CD4-positive, CD25-positive, alpha-beta regulatory T cell (primary cell): ENCODE measurements at places on chromosomes 16 and 17. TPM values are rescaled to one million over a fixed set of nuclear protein-coding genes. Genes with fewer than 3 reads are reported as not detected.

Gene MRPL28
- total RNA-seq, result 37.8 TPM

Gene PTX4
- not detected for total RNA-seq

Gene C16orf92
- not detected for total RNA-seq

Gene MYH13
- total RNA-seq, result not detected

Gene KSR1
- 69.5 TPM for total RNA-seq

Gene GDPD1
- 2.9 TPM for total RNA-seq

Gene MEAK7
- total RNA-seq, result 11.9 TPM

Gene FOXC2
- total RNA-seq, result not detected

Gene CYGB
- not detected for total RNA-seq

Gene PRSS22
- total RNA-seq, result not detected

Gene C1QTNF8
- not detected for total RNA-seq

Gene SMPD3
- 16.1 TPM for total RNA-seq

Gene TVP23A
- total RNA-seq, result 0.20 TPM

Gene MFSD6L
- not detected for total RNA-seq

Gene SALL1
- not detected for total RNA-seq

Gene FBXL19
- 13.0 TPM for total RNA-seq

Gene KLHL10
- total RNA-seq, result not detected

Gene FOXJ1
- 1.0 TPM for total RNA-seq

Gene ETV4
- total RNA-seq, result not detected

Gene KRTAP1-1
- not detected for total RNA-seq
